ENCODE measurements at places on chromosomes 16 and 17.
A peak's percentile ranks its signal among the peaks of the same experiment; 100 is the strongest.

- no peak for DNase-seq
Observed at GRCh38 chr17:12362853-12363455, 302.7 kb upstream of the MYOCD start.

GRCh38 chr17:81243333-81243664 is 4.2 kb downstream of the NDUFAF8 start:
- DNase-seq: no peak

GRCh38 chr17:64491994-64492393 is 4.9 kb downstream of the POLG2 start:
- DNase-seq: no peak

DNA sequence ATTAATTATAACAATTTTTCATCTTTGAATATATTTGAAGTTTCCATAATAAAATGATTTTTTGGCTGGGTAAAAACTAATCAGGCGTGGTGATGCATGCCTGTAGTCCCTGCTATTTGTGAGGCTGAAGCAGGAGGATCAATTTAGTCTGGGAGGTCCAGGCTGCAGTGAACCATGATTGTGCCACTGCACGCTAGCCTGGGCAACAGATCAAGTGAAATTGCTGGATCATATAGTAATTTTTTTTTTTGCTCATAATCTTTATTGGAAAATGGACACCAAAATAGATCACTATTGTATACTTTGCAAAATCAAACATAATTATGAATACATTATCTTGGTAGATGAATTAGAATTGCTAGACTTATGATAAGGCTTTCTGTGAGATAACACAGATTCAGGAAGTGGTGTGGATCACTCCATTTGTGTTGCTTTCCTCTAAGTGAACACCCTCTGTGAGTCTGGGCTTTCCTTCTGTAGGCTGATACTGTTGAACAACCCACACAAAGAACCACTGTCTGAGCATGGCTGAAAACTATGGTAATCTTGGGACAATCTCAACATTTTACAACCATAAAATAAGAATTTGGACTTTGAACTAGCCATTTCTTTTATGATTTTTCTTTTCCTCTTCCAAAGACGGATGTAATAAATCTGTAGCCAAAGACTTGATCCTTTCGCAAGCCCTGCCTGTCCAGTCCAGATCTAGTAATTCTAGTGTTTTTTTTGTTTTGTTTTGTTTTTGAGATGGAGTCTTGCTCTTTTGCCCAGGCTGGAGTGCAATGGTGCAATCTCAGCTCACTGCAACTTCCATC is 5.6 kb upstream of the ST3GAL2 start:
- no peak for DNase-seq

GRCh38 chr16:60674241-60674640 is 1362.0 kb downstream of the CDH8 start:
- DNase-seq: no peak

- DNase-seq: no peak
Observed at GRCh38 chr16:84207251-84207650, 16.3 kb downstream of the ADAD2 start.

- no peak for DNase-seq
Observed at GRCh38 chr17:28008513-28008912, 34.0 kb upstream of the NLK start.

DNA sequence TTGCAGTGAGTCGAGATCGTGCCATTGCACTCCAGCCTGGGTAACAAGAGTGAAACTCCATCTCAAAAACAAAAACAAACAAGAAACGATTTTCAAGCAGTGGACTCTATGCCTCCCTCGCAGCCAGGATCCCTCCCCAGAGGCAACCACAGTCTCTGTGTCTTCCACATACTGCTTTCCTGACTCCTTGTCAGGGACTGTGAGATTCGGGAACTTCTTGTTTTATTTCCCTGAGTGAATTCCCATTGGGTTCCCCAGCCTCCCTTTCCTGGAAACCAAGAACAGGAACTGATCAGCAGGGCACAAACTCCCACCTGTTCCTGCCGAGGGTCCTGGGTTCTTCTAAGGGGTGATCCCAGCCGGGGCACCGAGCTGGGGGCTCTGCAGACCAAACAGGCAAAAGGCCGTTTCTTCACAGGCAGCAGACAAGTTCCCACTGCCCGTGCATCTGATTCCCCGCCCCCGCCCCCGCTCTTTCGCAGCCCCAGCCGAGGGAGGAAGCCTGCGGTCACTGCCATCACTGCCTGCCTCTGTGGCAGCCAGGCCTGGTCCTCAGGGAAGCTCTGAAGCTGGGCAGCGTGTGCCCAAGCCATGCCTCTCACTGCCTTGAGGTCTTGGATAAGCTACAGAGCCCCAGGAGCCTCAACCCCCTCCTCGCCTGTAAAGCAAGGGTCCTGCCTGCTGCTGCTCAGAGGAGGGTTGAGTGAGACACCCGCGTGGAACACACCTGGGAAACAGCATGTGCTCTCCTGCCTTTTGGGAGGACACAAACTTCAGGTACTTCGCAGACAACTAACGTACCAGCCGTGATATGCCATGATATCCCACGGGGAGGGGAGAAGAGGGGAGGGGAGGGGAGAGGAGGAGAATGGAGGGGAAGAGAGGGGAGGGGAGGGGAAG is 5.5 kb upstream of the PIEZO1 start:
- no peak for DNase-seq

DNA sequence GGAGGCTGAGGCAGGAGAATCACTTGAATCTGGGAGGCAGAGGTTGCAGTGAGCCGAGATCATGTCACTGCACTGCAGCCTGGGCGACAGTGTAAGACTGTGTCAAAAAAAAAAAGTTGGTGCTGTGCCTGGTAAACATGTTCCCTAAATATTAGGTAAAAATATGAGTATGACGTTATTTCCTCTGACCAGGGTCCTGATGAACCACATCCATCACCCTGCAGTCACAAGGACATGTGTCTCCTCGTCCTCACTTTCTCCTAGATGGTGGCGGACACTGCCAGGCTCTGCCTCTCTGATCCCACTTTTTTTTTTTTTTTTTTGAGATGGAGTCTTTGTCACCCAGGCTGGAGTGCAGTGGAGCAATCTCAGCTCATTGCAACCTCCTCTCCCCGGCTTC is 28.7 kb downstream of the LGALS9 start:
- DNase-seq: no peak

DNA sequence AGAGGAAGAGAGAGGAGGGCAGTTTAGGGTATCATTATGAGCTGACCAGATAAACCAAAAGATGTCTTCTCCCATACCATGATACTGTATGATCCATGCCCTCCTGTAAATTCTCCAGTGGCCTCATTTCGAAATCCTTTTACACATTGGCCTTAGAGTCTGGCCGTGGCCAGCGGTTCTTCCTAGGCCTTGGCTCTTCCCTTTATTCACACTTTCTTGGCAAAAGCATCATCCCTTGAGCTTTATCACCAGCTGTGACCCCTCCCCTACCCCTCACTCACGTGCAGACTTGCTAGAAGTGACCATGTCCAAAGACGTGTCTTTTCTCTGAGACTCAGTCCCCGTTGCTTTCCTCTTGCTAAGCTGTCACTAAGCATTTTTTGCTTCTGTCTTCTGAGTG is 22.8 kb downstream of the KATNIP start:
- DNase-seq: no peak

- DNase-seq: no peak
Observed at GRCh38 chr17:32393904-32394303, 43.9 kb downstream of the ZNF207 start.

GRCh38 chr17:76543482-76543825 is 3.6 kb downstream of the PRCD start:
- DNase-seq: no peak

- peak; percentile 66 for DNase-seq
Observed at GRCh38 chr17:17913695-17914332, 58.4 kb downstream of the TOM1L2 start.

DNA sequence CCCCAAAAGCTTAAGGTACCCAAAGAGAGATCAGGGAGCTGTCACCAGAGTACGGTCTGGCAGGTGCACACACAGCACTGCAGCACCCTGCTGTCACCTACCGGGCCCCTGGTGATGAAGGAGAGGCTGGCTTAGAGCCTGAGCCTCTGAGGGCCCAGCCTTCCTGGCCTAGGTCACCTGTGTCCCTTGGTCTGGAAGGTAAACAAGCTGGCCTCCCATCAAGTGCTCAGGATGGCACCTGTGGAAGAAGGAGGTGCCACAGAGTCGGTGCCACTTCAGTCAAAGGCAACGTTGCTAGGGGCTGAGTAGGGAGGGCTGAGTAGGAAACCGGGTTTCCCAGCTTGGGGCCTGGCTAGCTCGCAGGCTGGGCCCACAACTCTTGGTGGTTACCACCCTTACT is 70.7 kb downstream of the COG7 start:
- DNase-seq: no peak

DNA sequence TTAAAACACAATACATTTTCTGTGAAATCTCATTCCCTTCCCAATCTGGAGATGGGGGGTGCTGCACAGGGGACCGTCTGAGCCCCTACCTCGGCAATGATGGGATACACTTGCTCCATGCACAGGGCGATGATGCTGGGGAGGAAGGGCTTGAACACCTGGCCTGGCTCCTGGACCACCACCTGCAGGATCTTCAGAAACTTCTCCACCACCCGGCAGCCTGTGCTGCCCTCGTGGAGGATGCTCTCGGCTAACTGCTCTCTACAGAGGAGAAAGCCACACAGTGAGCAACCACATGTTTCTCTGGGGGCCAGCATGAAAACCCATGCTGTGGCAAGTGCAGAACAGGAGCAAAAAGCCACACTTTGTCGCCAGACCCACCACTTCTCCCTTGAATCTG is 42.4 kb upstream of the GSG1L start:
- no peak for DNase-seq

DNA sequence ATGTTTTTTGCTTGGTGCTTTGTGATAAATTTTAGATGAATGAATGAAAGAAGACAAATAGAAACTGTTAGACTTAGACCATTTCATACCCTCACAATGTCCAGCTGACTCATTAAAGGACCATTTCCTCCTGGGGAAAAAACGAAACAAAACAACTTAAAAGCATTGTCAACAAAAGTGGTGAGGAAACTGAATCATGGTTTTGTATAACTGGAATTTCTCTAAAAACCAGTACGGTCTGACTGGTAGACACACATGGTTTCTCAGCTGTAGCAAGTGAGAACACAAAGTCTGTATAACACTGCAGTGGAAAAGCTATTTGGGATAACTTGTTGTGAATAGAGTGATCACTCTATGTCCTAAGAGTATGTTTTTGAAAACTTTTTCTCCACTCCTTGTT is 5.3 kb upstream of the DDX52 start:
- DNase-seq: no peak

DNA sequence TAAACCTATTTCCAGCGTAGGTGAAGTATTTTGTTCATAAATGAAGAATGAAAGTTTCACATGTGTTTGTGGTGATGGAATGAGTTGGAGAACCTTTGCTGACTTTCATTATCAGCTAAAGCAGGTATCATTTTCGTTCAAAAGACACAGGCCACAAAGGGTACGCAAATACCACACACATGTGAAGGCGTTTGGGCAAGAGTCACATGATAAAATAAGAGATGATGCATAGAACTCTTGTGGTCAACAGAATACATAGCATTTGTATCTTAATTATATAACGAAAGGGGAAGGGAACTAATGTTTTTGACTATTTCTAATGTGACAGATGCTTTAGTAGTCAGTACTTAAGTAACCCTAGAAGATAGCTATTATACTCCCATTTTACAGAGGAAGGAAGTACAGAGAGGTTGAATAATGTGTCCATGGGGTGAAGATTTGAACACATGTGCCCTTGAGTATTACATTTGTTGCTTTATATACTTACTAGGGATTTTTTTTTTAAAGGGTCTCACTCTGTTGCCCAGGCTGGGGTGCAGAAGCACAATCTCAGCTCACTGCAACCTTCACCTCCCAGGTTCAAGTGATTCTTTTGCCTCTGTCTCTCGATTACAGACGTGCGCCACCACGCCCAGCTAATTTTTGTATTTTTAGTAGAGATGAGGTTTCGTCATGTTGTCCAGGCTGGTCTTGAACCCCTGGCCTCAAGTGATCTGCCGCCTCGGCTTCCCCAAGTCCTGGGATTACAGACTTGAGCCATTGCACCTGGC is 4.8 kb downstream of the RPA1 start:
- DNase-seq: no peak

DNA sequence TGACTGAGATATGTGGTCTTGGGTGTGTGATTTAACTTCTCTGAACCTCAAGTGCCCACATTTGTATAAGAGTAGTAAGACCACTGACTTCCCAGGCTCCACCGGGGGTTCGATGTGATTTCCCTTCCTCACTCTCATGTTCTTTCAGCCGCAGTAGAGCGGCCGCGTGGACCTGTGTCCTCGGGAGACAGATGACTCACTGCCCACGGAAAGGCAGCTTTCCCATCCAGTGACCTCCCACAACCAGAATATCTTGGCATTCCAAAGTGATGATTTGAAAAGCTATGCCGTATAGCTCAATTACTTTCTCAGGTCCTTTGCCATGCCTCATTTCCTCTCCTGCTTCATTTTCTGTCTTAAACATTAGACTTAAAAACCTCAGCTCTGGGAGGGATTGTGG is 73.6 kb downstream of the IL21R start:
- peak; percentile 23 for DNase-seq

DNA sequence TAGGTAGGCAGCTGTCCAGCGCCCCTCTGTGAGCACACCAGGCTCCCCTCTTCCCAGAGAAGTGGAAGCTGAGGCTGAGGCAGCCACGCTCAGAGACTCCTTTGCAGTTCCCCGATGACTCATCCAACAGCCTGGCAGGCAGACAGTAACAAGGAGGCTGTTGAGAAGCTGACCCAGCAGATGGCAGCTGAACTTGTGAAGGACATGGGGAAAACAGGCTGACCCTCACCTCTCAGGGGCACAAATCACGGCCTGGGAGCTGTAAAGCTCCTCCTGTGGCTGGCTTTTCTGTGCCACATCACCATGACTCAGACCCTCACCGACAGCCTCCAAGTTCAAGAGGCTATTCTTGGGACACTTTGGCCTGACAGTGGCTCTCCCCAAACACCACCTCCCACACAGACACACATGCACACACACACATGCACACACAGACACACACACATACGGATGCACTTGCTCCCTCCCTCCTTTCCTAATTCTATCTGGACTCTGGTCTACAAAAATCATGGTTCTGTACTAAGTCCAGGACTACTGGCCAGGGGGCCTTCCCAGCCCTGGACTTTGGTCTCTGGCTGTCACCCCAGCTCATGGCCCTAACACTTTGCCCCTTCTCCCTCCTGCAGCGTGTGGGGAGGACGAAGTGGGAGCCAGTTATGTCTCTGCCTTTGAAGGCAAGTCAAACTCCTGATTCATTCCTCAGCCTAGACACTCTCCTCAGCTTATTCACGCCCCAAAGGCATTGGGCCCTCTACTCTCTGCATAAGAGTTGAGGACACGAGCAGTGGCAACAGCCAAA is 23.2 kb downstream of the MAP3K14 start:
- DNase-seq: peak; percentile 73

DNA sequence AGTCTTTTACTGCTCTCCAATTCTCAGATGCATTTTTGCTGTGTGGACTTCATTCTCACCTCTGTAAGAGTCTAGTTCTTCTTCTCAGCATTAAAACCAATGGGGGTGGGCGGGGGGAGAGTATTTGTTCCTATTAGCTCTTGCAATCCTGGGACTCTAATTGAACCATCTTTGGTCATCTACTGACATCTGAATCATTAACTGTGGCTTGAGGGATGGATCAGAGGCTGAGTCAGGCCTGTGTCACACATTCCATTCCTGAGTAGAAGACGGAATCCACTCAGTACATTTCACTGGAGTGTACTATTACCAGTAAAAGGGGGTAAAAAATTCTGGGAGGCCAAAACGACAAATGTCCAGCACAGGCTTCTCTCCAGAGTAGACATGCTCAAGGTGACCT is 12.8 kb upstream of the ZNF23 start:
- DNase-seq: no peak

All from left hindlimb (tissue), 1 donor.